ENCODE measurements at places on chromosomes 3 and 15.

GRCh38 chr3:52834871-52835501 lies at the start of gene MUSTN1:
Gene MUSTN1, minus strand, starts transcription at chr3:52835019. Its CDS starts 71 bp downstream, at chr3:52834948.
- DNase-seq, result no peak

DNA sequence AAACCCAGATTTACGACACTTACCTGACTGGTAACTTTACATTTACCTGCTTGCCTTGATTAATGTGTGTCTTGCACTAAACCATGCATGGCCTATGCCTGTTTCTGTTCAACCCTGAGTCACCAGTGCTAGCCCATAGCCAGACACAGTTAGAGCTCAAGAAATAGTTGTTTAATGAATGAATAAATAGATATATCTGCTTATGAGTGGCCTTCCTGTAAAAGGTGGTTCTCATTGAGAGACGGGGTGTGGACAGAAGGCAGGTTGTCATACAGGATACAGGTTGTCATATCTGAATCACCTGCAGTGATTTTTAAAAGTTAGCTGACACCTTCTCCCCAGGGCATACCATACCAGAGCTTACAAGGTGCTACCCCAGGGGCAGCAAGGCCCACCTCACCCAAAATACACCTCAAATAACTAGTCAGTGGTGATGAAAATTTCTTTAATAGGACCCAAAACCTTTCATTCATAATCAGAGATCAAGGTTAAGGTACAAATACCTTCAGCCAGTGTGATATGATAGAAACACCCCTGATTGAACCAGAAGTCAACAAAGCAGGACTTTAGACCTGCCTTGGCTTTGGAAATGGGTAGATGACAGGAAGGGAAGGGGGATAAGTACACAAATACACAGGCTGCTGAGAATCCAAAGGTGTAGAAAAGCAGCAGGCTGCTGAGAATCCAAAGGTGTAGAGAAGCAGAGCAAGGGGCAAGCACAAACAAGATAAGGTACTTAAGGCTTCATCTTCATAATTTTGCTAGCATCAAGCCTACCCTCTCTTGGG lies 45.4 kb upstream of the TSC22D2 start:
- DNase-seq, result no peak

DNA sequence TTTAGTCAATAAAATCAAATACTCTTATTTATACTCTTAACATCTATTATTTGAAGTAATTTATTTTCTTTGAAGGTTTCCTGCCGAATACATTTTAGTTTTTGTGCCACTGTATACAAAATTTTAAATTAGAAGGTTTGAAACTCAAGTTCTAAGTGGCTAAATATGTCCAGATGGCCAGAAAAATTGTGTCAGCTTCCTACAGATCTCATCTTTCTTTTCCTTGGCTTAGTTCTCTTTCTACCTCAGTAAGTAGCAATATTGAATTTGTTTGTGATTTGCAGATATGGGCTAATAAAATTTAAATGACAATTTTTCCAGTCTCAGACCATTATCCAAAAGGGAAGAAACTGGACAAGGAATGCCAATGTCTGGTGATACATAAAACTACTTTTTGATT lies 452.1 kb downstream of the ROBO2 start:
- no peak for DNase-seq

GRCh38 chr3:145013931-145014330 lies 1042.3 kb downstream of the DIPK2A start:
- no peak for DNase-seq

GRCh38 chr3:62940771-62941563 lies 65.8 kb upstream of the CADPS start:
- no peak for DNase-seq

- DNase-seq, result no peak
Observed at GRCh38 chr3:100157685-100158084, 43.4 kb upstream of the FILIP1L start.

DNA sequence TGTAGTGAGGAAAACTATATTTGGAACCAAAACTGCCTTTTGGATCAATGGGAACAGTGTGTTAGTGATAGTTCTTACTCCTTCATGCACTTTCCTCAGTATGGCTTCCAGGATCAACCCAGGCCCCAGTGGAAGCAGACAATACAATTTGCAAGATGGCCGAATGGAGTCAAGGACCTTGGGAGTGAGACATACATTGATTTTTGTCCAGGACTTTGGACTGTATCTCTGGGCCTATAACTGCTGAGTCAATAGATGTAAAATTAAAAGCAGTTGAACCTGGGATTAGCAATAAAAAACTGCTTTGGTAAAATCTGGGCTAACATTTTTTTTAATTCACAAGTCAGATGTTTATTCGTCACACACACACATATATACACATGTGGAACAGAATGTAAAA lies 1.8 kb downstream of the ARRDC4 start:
- DNase-seq, result no peak

- no peak for DNase-seq
Observed at GRCh38 chr15:77070180-77070494, 772 bp downstream of the TSPAN3 start.

- no peak for DNase-seq
Observed at GRCh38 chr15:51874751-51875644, 45.5 kb downstream of the TMOD3 start.

DNA sequence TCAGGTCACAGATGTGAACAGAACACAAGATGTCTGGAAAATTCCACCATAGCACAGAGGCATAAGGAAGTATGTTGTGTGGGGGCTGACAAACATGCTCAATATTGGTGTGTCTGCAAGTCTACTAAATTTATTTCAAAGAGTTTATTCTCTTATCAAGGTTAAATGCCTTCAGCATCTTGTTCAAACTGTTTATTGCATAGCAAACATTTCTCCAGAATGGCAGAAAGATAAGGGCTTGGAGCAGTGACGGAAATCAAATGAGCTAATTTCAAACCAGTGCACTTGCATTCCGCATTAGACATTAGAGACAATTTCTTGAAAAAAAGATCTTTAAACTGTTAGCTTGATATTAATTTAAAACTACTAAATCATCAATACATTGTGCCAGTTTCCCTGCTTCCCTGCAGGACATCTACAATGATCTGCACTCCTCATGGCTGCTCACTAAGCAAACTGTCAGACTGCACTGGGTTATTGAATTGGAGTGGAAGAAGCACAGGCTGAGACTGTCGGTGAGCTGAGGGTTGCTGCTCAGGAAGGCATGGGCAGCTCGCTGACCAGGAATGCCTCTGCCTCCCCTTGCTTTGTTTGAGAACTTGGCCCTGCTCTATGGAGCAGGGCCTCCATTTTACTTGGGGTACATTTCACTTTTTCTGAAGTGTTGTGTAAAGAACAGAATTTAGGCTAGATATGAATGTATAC lies 89.4 kb downstream of the KCNAB1 start:
- no peak for DNase-seq

DNA sequence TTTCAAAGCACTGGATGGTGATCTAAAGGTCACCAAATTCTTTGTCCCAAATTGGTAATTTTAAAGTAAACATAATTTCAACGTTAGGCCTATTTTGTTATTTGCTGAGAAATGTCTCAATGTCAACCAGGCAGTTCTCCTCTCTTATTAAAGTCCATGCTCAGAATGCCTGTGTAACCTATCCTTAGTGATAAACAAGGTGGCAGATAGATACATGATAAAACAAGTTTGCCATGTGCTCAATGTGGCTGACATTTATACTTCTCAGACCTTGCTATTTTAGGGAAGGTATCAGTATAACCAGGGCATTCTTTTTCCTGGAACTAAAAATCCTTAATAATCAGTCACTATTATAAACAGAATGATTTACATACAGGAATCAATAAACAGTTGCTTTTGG lies 8.5 kb downstream of the MBNL1 start:
- no peak for DNase-seq

GRCh38 chr15:85414495-85414894 lies 34.1 kb downstream of the AKAP13 start:
- no peak for DNase-seq

DNA sequence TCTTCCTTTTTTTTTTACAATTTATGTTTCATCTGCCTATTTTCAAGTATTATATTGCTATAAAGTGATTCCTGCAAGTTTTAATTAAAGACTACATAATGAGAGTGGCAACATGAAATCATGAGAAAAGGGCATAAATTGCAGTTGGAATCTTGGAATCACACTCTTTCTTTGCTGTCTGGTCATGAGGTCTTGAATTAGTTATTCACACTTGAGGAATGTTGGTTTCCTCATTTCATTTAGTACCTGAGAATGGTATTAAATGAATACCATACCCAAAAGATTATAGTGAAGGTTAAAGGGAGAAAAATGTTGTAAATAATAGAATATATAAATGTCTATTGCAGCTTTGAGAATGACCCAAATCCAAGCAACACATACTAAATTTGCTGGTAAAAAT lies 25.8 kb upstream of the CNTN3 start:
- DNase-seq, result no peak

- peak; percentile 33 for DNase-seq
Observed at GRCh38 chr3:43162230-43163084, 56.6 kb upstream of the POMGNT2 start.

- DNase-seq, result peak; percentile 52
Observed at GRCh38 chr3:51539291-51539941, 897 bp downstream of the RAD54L2 start.

GRCh38 chr3:146217324-146217723 lies 33.6 kb downstream of the PLSCR4 start:
- DNase-seq, result no peak

- DNase-seq, result no peak
Observed at GRCh38 chr3:171444001-171444690, 16.1 kb downstream of the TNIK start.

DNA sequence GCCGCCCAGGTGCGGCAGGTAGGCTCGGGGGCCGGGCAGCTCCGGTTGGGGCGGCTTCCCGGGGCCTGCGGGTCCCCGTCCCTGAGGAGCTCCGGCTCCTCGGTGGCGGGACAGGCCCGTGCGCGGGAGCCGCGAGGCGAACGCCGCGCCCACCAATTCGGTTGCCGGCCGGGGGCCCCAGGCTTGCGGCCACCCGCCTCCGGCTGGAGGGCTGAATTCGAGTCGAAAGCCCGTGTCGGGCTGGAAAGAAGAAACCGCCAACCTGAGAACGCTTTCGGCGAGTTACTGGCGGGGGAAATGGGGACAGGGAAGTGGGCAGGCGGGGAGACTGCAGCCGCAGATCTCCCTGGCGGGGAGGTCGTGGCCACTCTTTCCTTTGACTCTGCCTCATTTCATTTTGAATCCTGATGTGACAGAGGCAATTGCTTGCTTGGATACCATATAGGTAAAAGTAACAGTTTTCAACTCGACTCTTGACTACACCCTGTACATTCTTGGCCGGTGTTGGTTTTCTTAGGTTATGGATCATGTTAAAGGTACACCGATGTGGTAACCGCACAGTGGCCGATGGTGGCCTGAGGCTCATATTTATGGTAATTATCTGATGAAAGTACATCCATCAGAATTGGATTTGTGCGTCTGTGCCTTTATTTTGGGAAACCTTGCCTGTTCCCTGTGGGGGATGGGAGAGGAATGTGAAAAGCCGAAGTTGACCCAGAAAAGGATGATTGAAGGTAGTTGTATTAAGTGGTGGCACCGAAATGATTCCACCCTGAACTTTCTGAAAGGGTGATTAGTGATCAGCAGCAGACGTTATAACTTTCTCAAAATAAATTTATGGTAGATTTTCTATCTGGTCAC lies 1.7 kb downstream of the B3GNT5 start:
- DNase-seq, result peak; percentile 34

DNA sequence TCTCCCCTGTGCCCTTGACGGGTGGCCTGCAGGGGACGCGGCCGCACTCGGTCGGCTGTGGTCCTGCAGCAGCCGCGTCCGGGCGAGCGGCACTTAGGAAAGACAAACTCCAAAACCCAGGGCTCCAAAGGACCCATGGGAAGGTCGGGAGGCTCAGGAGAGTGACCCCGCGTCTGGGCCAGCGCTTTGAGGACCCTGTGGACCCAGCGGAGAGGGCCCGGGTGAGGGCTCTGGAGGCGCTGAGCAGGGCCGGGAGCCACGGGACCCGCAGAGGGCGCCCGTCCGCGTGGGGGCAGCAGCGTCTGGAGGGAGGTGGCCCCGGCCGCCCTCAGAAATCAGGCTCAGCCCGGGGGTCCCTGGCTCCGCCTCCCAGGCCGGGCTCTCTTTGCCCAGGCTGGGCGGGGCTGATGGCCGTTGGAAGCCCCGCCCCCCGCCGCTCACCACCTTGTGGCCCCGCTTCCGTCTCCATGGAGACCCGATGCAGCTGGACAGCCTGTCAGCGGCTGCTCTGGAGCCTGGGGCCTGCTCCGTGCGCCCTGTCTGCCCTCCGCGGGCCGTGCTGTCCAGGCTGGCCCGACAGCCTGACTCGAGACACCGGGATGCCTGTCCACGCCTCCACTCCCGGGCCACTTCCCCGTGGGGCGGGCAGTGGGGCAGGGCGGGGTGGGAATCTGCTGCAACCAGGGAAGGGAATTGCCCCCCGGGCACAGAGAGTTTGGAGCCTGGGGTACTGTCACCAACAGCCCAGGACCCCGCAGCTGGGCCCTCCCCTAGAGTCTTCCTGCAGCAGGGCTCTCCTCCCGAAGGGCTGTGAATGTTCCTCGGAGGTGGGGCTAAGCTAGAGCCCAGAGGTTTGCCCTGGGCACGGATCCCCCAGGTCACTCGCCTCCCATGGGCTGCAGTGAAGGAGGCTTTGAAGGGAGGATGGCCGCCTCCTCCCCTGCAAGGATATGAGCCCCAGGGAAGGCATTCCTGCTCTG lies 34.8 kb upstream of the RPL32 start:
- peak; percentile 37 for DNase-seq

- no peak for DNase-seq
Observed at GRCh38 chr3:161474741-161475140, 21.9 kb upstream of the OTOL1 start.

DNA sequence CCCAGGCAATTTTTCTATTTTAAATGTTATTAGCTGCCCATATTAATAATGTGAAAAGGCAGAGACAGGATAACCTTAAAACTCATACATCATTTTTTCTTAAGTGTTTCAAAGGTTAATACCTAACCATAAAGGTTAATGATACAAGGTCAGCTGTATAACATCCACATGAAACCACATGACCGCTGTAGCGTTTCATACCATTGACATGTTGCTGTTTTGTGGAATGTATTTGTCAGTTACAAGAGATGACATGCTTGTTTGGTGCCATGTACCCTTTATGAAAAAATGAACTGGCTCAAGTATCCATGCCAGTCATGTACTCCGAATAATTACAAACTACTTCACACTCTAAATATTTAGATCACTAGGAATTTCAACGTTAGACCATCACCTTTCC lies 207.4 kb downstream of the FMN1 start:
- no peak for DNase-seq

DNA sequence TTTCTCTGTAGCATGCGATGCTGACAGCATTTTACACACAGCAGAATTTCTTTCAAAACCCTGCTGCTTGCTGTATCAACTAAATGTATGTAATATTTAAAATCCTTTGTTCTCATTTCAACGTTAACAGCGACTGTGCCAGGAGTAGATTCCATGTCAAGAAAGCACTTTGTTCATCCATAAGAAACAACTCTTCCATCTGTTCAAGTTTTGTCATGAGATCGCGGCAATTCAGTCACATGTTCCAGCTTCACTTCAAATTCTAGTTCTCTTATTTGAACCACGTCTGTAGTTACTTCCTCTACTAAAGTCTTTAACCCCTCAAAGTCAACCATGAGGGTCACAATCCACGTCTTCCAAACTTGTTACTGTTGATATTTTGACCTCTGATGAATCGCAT lies 50.6 kb downstream of the SMARCC1 start:
- no peak for DNase-seq

- DNase-seq, result no peak
Observed at GRCh38 chr3:195236076-195236798, 34.7 kb downstream of the XXYLT1 start.

- DNase-seq, result no peak
Observed at GRCh38 chr3:13019243-13020095, 53.8 kb downstream of the IQSEC1 start.

Measured in activated naive CD8-positive, alpha-beta T cell treated with anti-CD3 and anti-CD28 coated beads for 36 hours (primary cell).